ENCODE measurements at places on chromosomes 3 and 15.

- no peak for DNase-seq
Observed at GRCh38 chr15:82020625-82021394, 25.0 kb downstream of the MEX3B start.

DNA sequence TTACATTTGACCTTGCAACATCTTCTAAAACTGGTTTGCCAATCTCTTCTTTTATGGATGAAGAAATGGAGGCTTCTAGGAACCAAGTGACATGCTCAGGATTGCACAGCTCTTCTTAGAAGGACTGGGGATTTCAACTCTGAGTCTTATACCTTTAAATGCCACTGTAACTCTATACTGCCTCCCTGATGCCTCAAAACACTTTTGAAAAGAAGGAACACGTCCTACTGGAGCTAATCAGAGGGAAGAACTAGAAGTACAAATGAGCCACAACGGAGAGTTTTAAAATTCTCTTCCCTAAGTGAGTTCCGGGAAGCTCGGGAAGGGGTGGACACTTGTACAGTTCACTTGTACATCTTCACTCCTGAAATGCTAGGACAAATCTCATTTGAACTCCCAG is 949 bp upstream of the MITF start:
- no peak for DNase-seq

DNA sequence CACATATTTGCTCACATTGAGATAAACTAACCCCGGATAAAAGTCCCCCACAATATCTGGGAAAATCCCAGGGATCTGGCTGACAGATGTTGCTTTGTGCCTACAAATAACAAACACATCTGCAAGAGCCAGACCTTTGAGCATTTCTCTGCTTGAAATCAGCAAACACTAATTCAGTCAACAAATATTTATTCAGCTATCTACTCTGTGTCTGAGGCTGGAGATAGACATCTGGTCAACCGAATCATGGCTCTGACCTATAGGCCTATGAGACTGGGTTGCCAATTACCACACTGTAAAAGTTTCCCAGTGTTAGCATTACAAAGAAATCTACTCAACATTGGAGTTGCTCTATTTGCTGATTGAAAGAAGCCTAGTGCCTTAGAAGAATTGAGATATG is 201.1 kb upstream of the CADPS start:
- peak; percentile 36 for DNase-seq

DNA sequence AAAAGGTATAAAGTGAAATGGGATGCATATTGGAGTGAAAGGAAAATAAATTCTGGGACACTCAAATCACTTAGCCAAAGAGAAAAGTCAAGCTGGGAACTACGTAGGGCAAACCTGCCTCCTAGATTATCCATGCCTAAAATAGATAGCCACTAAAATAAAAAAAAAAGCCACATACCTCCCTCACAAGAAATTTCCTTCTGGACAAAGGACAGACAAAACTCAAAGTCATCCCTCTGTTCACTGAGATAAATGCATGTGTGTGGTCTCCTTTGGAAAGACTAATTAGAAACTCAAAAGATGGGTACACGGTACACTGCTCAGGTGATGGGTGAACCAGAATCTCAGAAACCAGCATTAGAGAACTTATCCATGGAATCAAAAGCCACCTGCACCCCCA is 65.2 kb upstream of the MME start:
- no peak for DNase-seq

GRCh38 chr15:41919954-41920538 is 26.2 kb upstream of the SPTBN5 start:
- DNase-seq, result no peak

DNA sequence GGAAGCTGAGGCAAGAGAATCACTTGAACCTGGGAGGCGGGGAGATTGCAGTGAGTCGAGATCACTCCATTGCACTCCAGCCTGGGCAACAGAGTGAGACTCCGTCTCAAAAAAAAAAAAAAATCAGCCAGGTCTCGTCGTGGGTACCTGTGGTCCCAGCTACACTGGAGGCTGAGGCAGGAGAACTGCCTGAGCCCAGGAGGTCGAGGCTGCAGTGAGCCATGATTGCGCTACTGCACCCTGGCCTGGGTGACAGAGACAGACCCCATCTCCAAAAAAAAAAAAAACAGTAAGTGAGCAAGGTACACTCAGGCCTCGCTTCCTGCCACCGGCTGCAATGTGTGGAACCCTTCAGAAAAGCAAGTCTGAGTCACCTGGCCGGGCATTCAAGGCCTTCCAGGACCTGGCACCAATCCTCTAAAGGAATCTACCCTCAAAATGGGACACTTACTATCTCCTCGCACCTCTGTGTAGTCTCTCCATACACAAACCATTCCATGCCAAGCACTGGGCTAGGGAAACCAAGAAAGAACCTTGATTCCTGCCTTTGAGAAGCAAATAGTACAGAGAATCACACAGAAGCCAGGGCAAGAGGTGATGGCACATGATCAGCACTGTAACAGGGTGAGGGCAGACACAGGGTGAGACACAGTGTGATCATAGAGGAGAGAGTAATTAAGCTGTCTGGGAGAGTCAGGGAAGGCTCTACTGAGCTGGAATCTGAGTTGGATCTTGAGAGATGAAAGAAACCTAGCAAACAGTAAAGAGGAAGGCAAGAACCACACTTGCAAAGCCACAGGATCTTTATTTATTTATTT is 9.7 kb downstream of the SCAMP2 start:
- DNase-seq, result no peak

DNA sequence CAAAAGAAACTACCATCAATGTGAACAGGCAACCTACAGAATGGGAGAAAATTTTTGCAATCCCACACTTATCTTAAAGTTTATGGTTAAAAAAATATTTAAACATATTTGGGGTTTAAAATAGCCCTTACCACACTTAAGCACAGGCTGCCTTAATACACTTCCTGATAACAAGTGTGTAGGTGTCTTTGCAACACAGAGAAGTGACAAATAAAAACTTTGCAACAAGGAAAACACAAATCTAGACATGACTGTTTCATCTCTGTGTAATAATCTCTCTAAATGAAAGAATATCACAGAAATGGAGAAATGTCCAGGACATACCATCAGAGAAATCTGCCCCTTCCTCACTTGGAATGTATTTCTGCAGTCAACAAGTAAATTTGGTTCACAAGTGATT is 464.1 kb upstream of the ARHGEF26 start:
- no peak for DNase-seq

DNA sequence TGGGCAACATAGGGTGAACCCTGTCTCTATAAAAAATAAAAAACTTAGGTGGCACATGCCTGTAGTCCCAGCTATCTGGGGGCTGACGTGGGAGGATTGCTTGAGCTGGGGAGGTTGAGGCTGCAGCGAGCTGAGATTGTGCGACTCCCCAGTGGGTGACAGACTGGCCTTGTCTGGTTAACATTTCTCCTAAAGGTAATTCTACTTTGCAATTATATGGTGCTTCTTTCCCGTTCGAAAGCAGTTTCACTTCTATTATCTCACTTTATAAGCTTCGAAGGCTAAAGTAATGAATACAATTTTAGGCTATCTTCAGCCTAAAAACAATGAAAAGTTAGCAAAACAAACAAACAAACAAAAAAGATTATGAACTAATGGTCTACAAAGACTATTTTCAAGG is 35.3 kb downstream of the COMMD2 start:
- DNase-seq, result no peak

GRCh38 chr15:60546744-60547143 is 67.8 kb upstream of the ICE2 start:
- DNase-seq, result no peak

GRCh38 chr3:55923626-55924025 is 436.5 kb upstream of the WNT5A start:
- DNase-seq, result no peak

DNA sequence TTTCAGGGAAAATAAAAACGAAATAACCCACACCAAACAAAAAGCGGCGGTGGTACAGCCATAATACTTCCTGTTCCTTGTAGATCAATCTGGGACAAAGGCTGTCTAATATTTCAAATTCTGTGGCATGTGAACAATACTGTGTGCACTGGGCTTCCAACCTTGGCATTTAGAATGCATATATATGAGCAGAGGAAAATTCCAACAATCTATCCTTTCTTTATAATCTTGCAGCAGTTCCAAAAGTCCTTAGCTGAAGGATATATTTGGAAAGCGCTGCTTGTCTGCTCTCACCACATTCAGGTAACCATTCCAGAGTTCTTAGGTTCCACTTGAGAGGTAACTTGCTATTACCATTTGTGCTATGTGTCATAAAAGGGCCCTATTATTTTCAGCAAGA is 231.8 kb downstream of the RBMS3 start:
- DNase-seq, result no peak

DNA sequence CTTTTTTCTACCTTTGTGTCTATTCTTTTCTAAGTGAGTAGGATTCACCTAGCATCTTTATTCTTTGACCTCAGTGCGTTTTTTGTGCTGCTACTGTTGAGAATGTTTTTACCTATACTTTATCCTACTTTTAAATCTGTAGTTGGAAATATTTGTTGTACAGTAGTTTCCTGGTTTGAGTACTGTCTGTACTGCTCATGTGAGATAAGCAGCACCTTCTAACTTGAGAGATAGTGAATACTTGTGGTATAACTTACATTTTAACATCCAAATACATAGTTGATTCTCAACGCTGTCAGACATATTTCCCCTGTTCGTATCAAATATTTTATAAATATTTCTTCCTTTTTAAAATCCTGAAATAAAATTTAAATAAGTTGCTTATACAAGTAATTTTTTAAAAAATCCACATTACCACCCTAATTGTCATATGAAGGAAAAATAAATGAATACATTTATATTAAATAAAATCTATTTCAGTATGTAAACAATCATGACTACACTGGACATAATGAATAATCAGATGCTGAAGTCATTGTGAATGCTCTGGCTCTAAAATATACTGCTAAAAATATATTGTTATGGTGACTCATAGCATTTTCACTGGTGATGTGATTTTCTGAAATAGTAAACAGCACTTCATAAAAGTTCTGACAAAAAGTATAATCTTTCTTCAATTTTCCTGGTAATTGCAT is 17.4 kb downstream of the ATP11B start:
- no peak for DNase-seq

DNA sequence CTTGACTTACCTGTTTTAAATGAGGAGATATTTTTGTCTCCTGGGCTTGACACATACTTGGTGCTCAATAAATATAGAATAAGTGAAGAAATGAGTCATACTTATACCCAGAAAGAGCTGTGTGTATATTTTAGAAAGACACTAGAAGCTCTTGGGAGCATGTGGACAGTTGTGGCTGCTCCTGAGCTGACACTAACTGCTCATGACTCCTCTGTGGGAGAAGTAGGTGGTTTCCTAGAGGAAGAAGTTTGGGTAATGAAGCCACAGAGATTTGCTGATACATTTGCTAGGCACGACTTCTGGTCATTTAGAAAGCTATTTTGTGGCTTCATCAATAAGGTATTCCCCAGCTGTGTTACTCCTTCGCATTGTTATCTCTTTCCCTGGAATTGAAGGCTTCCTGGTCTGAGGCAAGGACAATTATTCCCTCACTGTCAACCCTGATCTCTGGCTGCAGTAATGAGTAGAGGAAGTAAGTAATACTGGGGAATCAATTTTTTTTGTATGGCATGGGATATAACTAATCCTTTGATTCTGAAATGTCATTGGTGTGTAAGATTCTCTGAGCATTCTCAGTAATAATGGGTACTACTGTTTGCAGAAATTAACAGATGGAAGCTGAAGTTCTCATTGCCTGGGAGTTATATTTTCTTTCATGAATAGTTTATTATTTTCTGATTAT is 79.6 kb upstream of the DCBLD2 start:
- DNase-seq, result no peak

DNA sequence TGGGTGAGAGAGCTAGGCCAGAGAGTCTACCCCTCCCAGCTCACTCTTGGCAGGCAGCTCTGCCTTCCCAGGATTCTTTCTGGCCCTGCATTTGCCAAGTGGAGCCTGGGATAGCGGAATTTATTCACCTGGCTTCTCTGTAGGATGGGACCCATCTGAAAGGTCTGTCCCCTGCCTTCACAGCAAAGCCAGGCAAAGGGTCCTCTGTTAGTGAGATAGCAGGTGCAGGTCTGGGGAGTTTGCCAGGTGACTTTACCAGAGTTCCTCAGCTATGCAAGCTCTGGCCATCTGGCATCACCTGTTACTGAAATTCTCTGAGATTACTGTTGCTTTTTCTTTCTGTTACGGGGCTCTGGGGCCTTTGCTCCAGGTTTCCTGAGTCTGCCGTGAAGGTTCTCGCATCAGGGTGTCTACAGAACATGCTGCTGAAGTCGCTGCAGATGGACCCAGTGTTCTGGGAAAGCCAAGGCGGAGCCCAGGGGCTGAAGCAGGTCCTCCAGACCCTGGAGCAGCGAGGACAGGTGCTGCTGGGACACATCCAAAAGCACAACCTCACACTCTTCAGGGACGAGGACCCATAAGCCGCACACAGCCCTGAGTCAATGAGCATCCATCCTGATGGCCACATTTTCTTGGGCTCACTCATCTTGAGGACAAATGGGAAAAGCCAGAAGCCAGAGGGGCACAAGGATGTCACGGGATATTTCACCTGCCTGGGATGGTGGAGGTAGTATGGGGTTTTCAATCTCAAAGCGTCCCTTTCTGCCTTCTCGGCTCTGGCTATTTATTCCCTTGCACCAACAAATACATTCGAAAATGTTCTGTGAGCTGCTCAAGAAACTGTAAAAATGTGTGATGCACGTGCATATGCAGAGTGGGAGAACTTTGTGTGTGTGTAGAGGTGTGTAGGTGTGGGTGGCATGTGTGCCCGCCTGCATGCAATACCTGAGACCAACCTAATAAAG is 49.8 kb downstream of the POMGNT2 start:
- DNase-seq, result no peak

- peak; percentile 93 for DNase-seq
Observed at GRCh38 chr3:186930143-186930640, at the start of gene ST6GAL1. ST6GAL1 (plus strand) TSS chr3:186930526; CDS start chr3:187042704, 112,178 bp downstream.

DNA sequence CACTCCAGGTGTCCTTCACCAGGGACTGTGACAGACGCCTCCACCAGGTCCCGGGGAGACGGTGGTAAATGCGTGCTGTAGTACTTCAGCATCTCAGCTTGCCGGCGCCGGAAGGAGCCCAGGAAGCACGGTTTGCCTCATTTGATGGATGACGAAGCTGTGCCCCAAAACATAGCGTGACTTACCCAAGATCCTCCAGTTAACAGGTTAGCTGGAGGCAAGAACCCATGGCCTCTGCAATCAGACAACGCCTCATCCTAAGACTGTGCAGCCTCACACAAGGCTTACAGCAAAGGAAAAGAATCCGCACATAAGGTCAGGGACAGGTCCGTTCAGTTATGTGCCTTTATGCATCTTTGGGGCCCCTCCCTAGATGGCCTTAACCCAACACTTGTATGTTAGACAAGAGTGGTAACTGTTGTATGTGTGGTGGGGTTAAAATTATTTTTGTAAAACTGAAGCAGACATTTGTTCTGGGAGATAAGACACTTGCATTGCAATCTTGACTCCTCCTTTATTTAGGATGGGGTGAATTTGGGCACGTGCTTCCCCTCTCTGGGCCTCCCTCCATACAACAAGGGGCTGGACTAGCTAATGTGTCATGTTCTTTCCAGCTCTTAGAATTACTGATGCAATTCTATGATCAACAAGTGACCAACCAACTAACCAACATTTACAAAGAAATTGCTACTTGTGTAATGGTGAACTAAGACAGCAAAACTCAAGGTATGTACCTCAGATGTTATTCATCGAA is 39.4 kb downstream of the VGLL4 start:
- DNase-seq, result no peak
